Brain pericyte (primary cell): ENCODE measurements at places on chromosomes 13 and 19.

- DNase-seq, result no peak
These were observed 874.8 kb upstream of the SLITRK6 start for GRCh38 chr13:86673931-86674431.

GRCh38 chr19:46402725-46403124 lies 10.6 kb downstream of the CCDC8 start:
- DNase-seq, result no peak

DNA sequence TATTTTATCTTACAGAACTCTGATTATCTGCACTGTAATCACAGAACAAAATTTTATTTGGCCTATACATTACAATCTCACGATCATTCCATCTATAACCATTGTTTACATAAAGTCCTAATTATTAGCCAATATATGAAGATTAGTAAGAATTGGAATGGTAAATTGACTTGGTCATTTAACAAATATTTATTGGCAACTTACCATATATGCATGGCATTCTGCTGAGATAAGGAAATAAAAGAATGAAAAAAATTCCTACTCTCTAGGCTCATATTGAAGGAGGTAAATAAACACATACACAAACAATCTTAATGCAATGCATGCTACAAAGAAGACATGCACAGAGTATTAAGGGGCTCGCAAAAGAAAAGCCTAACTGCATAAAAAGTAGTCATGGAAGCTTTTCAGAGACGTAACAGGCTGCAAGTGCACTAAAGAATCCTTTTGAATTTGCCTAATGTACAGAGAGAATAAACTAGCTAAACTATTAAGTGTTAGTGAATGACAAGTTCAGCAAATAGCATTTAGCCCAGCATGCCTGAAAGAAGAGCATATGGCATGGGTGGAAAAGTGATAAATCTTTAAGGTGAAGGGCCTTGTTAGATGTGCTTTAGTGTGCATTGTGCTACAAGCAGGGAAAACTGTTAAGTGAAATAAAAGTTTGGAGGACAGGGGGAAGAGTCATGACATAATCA lies 1131.1 kb downstream of the PCDH9 start:
- DNase-seq, result no peak

- no peak for DNase-seq
These were observed 5.1 kb upstream of the RNF113B start for GRCh38 chr13:98182153-98182552.

DNA sequence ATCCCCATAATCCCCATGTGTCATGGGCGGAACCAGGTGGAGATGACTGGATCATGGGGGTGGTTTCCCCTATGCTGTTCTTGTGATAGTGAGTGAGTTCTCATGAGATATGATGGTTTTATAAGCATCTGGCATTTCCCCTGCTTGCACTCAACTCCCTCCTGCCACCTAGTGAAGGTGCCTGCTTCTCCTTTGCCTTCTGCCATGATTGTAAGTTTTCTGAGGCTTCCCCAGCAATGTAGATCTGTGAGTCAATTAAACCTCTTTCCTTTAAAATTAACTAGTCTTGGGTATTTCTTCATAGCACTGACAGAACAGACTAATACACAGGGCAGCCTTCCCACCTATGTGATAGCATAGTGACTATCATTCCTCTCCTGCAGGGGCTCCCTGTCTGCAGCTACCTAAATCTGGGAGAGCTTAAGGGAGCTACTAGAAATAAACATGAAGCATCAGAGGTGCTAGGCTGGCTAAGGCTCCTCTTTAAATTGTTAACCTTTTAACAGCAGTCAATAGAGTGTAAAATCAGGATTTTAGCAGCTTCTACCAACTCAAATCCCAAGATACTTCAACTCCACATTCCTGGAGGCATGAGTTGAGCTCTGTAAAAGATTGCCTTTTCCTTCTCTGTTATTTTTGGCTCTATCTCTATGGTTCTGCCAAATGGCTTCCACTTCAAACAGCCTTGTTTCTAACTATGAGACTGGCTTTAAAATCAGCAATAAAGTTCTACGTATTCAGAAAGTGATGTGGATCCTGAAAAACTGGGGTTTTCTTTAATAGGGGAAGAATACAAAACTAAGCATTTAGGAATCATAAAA lies 112.3 kb downstream of the VWA8 start:
- DNase-seq, result no peak

DNA sequence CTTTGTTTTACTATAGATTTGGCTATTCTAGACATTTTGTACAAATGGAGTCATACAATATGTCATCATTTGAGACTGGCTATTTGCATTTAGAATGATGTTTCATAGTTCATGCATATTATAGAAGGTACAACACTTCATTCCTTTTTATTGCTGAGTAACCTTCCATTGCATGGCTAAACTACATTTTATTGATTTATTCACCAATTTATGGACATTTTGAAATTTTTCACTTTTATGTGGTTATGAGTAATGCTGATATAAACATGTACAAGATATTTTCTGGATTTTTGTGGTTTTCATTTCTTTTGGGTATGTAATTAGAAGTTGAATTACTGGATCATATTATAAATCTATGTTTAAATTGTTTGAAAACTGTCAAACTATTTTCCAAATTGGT lies 710.3 kb upstream of the SLITRK5 start:
- no peak for DNase-seq

DNA sequence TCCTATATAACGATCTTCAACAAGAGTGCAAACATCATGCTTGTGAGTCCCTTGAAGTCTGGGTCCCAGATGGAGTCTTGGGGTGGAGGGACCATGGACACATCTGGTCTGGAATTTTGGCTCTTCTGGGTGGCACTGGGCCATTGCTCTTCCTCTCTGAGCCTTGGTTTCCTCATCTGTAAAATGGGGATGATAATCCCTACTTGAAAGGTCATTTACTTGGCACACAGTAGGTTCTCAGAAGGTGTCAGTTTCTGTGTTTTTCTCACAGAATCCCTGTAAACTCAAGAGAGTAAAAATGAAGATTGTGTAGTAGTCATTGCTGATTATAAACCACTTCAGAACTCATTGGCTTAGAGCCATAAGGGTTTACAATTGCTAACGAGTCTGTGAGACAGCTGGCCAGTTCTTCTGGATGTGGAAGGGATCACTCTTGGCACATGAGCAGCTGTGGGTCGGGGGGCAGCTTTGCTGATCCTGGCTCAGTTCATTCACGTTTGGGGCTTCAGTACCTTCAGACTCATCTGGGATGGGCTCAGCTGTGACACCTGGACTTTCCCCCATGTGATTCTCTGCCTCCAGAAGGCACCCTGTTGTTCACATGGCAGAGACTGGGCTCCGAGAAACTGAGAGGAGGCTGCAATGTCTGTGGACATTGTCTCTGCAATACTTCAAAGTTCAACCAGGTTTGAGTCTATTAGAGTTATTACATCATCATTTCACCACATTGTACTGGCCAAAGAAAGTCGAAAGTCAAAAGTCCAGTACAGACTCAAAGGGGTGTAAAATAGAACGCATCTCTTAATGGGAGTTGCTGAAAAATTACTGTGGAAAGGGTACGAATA lies 7.8 kb downstream of the CYP4F12 start:
- DNase-seq, result no peak

DNA sequence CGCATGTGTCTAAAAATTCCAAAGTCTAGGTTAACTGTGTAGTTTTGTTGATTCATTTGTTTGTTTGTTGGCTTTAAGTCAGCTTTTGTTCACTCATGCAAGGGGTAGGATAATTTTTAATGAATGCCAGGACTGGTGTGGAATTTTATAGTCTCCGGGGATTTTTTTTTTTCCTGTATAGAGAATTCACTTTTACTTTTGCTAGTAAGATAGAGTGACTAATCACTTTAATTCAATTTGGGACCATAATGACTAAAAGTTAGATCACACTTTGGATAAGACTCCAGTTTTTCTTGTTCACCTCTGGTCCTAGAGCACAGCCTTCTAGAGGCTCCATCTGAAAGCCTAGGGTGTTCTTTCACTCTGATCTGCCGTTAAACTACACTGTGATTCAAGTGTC lies 1690.0 kb downstream of the PCDH9 start:
- DNase-seq, result no peak

GRCh38 chr13:114124921-114125320 lies 7.5 kb downstream of the RASA3 start:
- no peak for DNase-seq

DNA sequence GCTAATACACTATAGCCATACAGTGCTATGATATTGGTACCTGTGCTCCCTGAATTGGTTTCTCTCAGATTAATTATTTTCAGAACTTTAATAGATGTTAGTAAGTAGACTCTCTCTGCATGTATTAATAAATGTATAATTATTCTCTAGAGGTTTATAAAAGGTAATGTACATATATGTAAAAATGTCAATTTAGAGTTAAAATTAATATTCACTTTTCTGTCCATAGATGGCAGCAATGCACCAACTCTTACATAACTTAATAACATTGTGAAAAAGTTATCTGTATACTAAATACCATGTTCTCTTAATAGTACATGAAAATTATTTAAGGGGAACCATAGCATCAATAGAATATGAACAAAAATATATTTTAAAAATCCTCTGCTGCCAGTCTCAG lies 515.0 kb upstream of the KLHL1 start:
- no peak for DNase-seq

- no peak for DNase-seq
These were observed 131.3 kb downstream of the STK24 start for GRCh38 chr13:98445340-98446233.
